ENCODE measurements at places on chromosomes 6 and 20. TPM values are rescaled to one million over a fixed set of nuclear protein-coding genes. Genes with fewer than 3 reads are reported as not detected.

The KCNK17 gene
- total RNA-seq, result 1.1 TPM

The NNAT gene
- total RNA-seq, result 1.6 TPM

The ZNF318 gene
- 84.6 TPM for total RNA-seq

The LY6G6D gene
- total RNA-seq, result not detected

The EPHA7 gene
- total RNA-seq, result under 0.01 TPM

The STK4 gene
- total RNA-seq, result 36.8 TPM

The SLC13A3 gene
- total RNA-seq, result 1.9 TPM

The CGA gene
- total RNA-seq, result not detected

GRCh38 chr6:3825851-3826581 lies 23.2 kb upstream of the FAM50B start:
- peak; percentile 90 for DNase-seq

DNA sequence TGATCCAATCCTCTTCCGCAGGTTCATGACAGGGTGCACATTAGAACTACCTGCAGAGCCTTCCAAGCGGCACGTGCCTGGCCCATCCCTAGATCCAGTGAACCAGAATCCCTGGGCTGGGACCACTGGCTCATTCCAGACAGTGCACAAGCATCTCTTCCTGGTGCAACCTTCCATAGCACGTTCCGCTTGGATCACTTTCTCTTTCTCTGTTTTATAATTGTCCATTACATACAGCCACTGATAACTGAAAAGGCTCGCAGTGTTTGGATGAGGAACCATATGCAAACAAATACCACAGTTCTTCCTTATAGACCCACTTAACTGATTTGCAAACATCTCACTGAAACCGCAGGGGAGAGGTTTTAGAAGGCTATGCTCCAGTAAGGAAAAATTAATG lies 59.6 kb upstream of the DDR1 start:
- peak; percentile 89 for DNase-seq

GRCh38 chr20:48892891-48893290 lies 28.6 kb upstream of the ARFGEF2 start:
- no peak for DNase-seq

GRCh38 chr6:112173221-112173804 lies 81.1 kb downstream of the LAMA4 start:
- no peak for DNase-seq

- DNase-seq, result no peak
These were observed 9.6 kb downstream of the ERGIC3 start for GRCh38 chr20:35551503-35551902.

DNA sequence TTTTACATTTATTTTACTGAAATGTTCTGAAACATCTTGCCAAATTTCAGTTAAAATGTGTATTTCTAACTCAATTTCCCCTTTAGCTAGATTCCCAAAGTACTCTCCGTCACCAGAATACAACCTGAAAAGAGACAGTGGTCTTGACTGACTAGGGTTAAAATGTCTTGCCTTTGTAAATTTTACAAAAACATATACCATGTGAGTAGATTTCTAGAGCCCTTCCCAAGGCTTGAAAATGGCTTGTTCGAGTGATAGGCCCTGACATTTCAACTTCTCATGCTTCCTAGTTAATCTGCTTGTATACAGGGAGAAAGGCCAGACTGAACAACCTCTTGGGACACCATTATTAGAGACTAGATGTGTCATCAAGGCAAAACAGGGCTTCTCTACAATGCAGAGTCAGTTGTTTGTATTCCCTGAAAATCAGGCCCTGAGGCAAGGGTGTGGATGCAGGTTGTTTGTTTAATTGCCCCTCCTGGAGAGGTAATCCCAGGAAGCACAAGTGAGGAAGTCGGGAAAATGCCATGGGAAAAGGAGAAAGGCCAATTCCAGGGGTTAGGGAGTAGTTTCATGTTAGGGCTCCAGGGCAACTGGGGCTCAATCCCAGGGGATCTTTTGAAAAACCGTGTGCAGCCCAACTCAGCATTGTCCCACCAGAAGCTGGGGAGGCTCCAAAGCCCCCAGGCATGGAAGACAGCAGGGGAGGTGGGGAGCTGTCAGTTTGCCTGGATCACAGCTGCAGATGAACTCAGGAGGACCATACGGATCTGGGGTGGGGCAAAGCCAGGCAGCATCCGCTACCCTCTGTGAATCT lies 11.6 kb upstream of the TFB1M start:
- no peak for DNase-seq

GRCh38 chr6:119856136-119856535 lies 506.6 kb upstream of the MAN1A1 start:
- DNase-seq, result no peak

DNA sequence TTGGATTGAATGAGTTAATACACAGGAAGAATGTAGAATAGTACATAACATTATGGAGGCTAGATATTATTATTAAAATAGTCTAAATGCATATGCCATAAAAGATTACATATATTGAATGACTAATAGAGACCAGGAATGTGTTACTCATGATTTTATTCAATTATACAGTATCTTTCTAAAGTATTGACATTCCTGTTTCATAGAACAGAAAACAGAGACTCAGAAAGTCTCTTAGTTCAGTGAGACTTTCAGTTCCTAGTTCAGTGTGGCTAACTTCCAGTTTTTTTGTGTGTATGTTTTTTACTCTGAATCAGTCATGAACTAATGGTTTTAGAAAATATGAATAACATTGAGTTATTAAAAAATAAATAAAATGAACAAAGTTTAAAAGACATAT lies 34.6 kb upstream of the TMEM244 start:
- no peak for DNase-seq

DNA sequence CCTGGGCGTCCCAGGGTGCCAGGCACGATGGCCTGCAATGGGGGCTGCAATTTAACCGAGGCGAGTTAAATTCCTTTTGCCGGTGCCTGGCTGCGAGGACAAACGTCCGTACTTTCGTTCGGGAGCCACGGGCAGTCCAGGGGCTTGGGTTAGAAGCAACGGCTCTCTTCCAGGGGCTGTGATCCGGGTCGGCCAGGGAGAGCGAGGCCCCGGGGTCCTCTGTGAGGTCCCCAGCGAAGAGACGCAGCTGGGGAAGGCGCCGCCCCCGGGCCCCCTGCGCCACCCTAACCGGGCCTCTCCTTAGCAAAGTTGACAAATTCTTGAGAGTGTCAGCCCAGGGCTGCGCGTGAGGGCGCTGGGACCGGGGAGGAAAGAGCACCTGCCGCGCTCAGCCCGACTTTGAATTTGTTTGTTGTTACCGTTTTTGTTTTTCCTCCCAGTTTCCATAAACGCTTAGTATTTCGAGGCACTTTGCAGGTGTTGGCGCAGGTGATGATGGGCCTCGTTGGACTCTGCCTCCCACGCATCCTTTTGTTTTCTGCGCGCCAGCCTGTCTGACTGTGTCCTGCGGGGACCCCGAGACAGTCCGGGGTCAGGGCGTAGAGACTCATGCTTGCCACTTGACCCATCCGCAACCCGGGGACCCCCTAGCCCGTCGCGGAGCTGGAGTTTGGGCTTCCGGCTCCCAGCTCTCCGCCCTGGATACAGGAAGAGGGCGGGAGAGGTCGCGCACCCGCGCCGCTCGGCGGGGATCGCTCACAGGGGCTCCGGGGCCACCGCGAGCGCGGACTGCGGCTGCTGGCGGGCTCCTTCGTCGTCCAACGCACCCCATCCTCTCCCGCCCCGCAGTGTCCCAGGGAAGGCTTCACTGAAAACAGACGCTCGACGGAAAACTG lies 5.8 kb downstream of the OLIG3 start:
- DNase-seq, result no peak

GRCh38 chr6:111486921-111487320 lies 3.9 kb upstream of the REV3L start:
- no peak for DNase-seq

DNA sequence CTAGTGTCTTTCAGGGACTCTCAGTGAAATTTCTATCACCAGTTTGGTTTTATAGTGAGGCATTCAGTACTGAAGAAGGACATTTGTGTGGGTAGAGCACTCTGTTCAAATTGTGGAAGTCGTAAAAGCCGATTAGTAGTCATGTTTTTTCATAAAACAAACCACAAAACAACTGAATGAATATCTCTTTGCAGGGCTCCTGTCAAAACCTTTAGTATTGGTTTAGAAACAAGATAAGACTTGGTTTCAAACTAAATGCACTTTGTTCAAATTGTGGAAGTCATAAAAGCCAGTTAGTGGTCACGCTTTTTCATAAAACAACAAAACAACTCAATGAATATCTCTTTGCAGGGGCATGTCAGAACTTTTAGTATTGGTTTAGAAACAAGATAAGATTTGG lies 23.8 kb downstream of the ADGRF4 start:
- DNase-seq, result no peak

DNA sequence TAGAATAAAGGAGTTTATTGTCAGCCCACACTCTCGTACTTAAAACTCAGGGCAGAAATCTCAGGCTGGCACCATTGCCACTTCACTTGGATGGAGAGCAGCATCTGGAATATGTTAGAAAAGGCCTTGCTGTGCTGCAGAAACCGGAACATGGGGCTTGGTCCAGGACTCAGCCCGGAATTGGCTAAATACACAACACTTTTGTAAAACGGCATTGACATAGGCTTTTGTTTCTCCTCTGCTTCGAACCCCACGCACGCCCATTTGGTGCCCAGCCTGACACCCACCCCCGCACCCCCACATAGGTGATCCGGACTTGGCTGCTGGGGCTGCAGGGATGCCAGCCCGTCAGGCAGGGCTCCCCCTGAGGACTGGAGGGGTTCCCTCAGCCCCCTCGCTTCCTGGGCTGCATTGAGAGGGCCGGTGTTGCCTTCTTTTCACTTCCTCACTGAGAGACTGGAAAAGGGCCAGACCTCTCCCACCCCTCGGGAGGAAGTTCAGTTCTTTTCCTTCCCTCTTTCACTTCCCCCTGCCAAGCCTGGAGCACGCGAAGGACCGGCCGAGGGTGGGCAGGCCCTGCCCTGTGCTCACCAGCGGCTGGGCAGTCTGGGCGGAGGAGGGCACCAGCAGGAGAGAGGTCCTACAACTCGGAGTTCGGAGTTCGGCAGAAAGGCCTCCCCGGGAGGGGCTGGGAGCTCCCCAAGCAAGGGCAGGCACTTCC lies 17.9 kb upstream of the CST3 start:
- DNase-seq, result no peak

GRCh38 chr6:6409397-6410030 lies 89.1 kb upstream of the F13A1 start:
- DNase-seq, result peak; percentile 6

DNA sequence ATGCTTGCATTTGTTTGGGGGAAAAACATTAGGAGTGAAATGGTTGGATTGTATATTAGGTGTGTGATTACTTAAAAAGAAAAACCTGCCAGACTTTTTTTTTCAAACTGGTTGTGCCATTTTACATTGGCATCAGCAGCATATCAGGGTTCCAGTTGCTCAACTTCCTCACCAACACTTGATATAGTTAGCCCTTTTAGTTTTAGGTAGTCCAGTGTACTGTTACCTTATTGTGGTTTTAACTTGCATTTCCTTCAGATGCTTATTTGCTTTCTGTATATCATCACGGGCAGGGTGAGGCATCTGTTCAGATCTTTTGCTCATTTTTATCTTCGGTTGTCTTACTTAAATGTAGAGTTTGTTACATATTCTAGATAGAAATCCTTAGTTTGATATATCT lies 5.2 kb downstream of the XRN2 start:
- no peak for DNase-seq

Data from thyroid gland (tissue), 4 donors.